ENCODE measurements at places on chromosomes 4 and X.

- no peak for DNase-seq
These were observed 228.5 kb downstream of the ANKRD50 start for GRCh38 chr4:124484008-124484407.

DNA sequence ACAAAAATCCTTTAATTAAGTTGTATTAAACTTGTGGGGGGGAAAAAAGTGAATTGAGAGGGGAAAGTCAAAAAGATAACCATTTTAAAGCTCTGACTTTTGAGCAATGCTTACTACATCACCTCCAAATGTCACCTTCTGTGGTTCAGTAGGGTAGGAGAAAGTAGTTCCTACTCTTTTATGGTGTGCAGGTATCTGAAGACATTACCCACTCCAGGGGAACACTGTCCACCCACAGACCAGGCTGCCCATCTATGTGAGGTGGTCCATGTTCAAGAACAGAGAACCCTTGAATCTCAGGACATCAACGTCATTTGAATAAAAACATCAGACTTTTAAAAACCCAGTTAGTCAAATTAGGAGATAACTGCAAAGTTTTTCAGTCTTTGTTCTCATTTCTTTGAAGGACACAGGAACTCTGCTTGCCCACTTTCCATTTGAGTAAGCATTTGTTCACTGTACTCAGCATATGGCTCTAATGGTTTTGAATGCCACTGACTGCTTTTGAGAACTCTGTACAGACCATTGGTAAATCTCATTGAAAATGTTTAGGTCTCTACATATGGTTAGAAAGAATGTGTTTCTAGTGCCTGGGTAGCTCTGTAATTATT lies 18.4 kb downstream of the NMU start:
- DNase-seq = no peak

DNA sequence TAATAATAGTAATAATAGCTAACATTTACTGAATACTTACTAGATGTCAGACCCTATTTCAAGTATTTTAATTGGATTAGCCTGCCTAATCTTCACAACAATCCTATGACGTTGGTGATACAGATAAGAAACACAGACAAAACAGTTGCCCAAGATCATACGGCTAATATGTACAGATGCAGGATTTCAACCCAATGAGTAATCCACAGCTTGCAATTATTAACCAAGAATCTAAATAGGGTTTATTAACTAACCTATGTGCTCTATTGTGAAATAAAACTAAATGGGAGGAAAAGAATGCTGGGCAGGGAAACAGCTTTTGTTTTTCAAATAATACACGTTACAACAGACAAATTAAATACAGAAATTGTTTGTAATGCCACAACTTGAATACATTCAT lies 23.4 kb downstream of the FBXO8 start:
- peak; percentile 95 for DNase-seq

- DNase-seq = peak; percentile 93
These were observed 141.1 kb upstream of the NDST3 start for GRCh38 chr4:117893207-117893606.

DNA sequence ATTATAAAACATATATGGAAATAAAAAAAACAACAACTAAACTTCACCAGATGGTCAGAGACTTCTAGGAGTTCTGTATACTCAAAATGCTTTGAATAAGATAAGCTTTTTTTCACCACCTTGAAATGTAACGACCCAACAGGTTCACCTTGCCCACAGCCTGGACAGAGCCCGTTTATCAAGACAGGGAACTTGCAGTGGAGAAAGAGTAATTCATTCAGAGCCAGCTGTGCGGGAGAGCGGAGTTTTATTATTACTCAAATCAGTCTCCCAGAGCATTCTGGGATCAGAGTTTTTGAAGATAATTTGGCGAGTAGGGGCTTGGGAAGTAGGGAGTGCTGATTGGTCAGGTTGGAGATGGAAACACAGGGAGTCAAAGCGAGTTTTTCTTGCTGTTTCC lies 38.5 kb downstream of the AGA start:
- DNase-seq = no peak

GRCh38 chrX:7996414-7996813 lies 69.2 kb upstream of the PNPLA4 start:
- DNase-seq = peak; percentile 28

DNA sequence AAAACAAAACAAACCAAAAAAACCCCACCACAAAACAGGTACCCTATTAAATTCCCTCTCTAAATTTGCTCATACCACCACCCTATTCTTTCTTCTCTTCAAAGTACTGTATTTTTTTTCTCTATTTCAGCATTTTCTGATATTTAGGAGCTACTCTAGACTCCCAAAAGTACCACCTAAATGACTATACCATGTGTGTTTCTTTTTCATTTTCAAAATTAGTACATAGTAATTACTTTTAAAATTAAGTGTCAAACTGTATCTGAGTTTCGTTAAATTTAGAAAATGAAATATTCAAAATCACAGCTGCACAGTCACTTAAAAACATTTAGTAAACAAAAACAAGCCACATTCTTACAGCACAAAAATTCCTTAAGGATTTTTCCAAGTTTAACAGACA lies 161.7 kb downstream of the FBXW7 start:
- no peak for DNase-seq

GRCh38 chr4:105785792-105786191 lies 77.2 kb downstream of the GSTCD start:
- DNase-seq = no peak

DNA sequence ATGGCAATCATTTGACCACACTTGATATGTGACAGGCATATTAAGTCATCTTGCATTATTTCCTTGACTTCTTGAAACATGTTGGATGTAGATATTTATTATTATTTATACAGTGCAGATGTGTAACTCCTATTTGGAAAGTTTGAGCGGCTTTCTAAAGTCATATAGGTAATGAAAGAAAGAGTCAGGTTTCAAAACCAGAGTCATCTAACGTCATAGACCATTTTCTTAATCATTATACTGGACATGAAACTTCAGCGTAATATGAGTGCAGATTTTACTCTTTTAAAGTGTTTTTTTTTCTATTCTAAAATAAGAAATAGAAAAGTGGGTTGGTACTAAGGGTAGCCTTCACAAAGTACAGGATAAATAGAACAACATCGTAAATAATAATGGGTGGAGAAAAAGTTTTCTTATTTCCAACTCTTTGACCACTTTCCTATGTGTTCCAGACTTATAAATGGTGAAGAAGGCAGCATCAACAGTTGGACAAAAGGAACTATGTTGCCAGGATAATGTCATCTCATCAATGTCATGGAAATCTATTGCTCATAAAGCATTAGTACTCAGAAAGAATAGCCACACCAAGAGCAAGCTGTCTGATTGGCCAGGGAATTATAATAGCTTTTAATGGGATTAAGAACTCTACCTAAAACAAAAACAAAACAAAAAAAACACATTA lies 108.0 kb upstream of the PCDH18 start:
- no peak for DNase-seq

DNA sequence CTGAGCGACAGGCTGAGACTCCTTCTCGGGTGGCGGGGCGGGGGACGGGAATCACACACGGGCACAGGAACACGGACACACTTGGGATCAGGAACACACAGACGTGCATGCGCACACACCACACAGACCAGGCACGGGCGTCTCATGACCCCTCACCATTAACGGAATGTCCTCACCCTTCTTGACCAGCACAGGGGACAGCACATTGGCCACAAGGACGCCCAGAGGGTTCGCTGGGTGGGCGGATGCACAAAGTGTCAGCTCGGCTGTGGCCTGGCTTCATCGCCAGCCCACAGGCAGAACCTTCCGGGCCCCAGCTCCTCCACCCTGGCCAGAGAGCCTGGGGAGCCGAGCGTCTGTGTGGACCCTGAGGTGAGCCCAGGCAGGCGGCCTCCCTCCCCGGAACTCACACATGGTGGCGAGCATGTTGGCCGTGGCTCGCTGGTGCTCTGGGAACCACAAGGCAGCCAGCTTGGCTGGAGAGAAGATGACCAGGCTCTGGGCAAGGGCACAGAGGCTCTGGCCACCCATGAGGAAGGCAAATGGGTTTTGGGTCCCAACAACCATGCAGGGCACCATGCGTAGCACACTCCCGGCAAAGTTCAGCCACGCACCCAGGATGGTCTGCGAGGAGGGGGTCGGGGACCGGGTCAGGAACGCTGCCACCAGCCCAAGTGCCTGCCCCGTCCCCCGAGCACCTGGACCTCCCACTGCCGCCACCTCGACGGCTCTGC lies 3.1 kb downstream of the SLC49A3 start:
- no peak for DNase-seq

DNA sequence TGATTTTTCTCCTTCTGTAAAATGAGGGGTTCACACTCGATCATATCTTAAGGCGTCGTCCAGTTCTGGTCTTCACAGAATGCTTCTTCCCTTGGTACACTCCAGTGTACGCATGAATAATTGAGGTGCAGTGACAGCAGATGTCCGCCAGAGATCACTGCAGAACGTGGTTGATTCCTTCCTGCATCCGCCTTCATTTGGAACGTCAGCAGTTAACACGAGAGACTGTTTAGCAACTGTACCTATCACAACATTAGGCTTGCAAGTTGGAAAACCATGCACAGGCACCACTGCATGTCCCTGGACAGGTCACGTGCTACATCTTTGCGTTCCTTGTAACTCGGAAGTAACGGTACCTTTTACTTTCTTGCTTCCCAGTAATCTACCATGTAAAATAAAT lies 66.0 kb upstream of the GEMIN8 start:
- peak; percentile 49 for DNase-seq

DNA sequence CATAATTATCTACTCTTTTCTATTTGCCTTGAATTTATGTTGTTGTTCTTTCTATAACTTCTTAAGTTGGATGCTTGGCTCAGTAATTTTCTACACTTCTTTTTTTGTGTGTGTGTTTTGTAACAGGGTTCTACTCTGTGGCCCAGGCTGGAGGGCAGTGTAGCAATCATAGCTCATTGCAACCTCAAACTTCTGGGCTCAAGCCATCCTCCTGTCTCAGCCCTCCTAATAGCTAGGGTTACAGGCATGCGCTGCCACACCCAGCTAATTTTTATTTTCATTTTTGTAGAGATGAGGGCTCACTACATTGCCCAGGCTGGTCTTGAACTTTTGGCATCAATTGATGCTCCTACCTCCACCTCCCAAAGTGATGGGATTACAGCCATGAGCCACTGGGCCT lies 20.7 kb upstream of the UCHL1 start:
- no peak for DNase-seq

GRCh38 chr4:120796271-120796670 lies 126.3 kb downstream of the PRDM5 start:
- no peak for DNase-seq

- DNase-seq = no peak
These were observed 34.7 kb downstream of the ADD1 start for GRCh38 chr4:2878346-2878745.

- DNase-seq = no peak
These were observed 63.1 kb upstream of the GPR78 start for GRCh38 chr4:8516996-8517550.

DNA sequence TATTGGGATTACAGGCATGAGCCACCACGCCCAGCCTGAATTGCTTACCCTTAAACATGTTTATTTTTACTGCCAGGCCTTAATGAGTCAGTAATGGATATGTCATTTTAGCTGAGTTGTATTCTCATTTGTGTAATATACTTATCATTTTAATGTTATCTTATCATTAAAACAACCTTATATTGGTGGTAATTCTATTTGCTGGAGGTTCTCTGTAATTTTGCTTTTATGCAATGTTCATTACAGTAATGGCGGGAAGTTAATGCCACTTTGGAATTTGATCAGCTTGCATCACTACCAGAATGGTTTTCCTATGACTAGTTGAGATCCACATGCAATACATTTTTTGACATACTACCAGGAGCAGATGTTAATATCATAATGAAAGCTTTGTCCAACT lies 6.3 kb upstream of the PGAM4 start:
- DNase-seq = no peak

DNA sequence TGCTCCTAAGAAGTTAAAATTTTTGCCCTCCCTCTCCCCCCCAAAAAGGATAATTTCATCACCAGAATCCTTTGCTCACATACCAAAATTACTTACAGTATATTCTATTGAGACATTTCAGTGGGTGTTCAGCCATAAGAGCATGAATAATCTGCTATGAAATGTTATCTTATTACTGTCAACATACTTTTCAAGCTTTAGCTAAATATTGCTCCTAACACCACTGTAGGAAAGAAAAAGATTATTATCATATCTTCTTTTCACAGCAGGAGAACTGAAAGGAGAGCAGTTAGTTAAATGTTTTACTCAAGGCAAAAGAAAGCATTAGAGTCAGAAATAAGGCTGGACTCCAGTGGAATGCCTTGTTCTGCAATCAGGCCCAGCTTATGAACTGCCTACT lies 231.0 kb upstream of the GYPA start:
- no peak for DNase-seq

DNA sequence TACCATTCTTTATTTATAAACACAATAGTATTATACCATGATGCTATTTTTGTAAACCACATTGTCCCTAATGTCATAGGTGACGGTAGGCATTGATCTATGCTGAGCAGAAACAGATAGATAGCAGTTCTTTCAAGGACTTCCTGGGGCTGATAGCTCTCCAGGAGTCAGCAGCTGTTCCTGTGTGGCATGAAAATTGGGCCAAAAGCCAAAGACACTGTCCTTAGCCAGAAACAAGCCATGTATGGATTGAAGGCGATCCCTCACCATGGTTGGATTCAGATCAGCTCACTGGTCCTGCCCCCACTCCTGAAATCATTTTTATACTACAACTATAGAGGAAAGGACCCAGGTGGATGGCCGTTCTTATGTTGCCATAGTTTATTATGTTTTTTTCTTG lies 53.6 kb downstream of the DDX60 start:
- DNase-seq = no peak

- no peak for DNase-seq
These were observed 108.4 kb upstream of the LRPAP1 start for GRCh38 chr4:3640587-3640962.

- DNase-seq = peak; percentile 33
These were observed 147.0 kb upstream of the SH3RF1 start for GRCh38 chr4:169417629-169418282.

- DNase-seq = peak; percentile 43
These were observed at the start of gene TLR10 for GRCh38 chr4:38782452-38783108. Gene TLR10, minus strand, starts transcription at chr4:38782990. Its CDS starts 7,400 bp downstream, at chr4:38775590.

DNA sequence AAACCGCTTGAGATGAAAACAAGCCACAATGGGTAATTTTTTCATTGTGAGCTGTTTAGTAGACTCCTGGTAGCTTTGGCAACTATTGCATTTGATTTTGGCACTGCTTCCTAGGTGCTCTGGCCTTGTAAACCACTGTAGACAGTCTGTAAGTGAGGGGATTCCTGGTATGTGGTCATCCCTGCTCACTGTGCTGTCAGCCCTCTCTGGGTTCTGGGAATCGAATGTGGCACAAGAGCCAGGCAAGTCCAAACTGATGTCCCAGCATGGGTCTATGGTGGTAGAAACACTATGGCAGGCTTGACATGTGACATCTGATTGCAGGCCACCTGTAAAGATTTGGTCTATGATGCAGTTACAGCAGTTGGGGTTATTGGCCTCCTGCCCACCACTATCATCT lies 2.5 kb downstream of the USP51 start:
- DNase-seq = no peak

DNA sequence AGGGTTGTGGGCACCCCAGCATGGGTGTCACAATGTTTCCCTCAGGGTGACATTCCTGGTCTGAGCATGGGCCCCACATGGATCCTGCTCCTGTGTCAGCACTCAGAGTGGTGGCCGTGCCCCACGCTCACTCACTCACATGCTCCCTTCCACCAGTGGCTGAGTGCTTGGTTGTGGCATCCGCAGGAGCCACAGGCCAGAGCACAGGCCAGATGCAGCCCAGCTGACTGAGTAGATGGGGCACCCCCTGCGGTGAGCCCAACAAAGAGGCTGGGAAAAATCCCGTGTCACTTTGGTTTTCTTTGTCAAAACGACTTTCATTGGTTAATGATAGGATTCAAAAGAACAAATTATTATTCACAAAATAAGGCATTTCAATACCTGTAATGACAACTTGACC lies 204.6 kb upstream of the ANXA10 start:
- no peak for DNase-seq
